Esophagus mucosa (tissue), 1 donor: ENCODE measurements at places on chromosomes 7 and 10. TPM values are rescaled to one million over a fixed set of nuclear protein-coding genes. Genes with fewer than 3 reads are reported as not detected.

GRCh38 chr7:74400420-74401136 is 53.1 kb upstream of the GTF2IRD1 start:
- ATAC-seq = no peak

The AKR1C1 gene
- total RNA-seq = 54.2 TPM

The HNRNPF gene
- 170 TPM for total RNA-seq

GRCh38 chr7:87110778-87111177 is 41.5 kb upstream of the DMTF1 start:
- no peak for ATAC-seq

GRCh38 chr10:117249493-117250093 is 8.7 kb downstream of the SLC18A2 start:
- no peak for ATAC-seq

DNA sequence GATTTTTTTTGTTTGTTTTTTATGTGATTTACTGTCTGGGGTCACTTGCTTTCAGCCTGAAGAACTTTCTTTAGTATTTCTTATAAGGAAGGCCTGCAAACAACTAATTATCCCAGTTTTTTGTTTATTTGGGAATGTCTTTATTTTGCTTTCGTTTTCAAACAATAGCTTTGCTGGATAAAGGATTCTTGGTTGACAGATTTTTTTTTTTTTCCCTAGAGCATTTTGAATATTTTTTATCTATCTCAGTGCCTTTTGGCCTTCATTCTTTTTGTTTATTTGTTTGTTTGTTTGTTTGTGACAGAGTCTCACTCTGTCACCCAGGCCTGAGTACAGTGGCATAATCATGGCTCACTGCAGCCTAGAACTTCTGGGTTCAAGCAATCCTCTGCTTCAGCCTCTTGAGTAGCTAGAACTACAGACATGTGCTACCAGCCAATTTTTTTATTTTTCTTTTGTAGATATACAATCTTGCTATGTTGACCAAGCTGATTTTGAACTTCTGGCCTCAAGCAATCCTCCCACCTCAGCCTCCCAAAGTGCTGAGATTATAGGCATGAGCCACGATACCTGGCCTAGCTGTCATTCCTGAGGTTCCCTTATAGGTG is 46.3 kb upstream of the FZD9 start:
- no peak for ATAC-seq

GRCh38 chr10:126570621-126571602 is 99.6 kb downstream of the C10orf90 start:
- peak; percentile 23 for ATAC-seq

DNA sequence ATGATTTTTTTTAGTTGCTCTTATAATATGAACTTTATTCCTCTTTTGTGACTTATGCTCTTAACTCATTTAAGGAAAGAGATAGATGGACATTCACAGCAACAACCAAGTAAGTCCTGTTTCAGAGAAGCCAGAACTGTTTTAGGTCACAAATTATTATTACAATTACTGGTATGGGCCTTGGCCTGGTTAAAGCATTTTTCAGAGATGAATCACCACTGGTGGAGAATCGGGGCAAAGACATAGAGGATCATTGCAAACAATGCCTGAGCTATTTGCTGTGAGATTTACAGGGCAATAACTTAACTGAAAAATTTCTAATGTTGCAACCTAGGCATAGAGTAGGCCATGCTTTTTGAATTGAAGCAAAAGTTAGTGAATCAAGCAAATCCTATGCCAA is 138.0 kb upstream of the YAE1 start:
- ATAC-seq = no peak

DNA sequence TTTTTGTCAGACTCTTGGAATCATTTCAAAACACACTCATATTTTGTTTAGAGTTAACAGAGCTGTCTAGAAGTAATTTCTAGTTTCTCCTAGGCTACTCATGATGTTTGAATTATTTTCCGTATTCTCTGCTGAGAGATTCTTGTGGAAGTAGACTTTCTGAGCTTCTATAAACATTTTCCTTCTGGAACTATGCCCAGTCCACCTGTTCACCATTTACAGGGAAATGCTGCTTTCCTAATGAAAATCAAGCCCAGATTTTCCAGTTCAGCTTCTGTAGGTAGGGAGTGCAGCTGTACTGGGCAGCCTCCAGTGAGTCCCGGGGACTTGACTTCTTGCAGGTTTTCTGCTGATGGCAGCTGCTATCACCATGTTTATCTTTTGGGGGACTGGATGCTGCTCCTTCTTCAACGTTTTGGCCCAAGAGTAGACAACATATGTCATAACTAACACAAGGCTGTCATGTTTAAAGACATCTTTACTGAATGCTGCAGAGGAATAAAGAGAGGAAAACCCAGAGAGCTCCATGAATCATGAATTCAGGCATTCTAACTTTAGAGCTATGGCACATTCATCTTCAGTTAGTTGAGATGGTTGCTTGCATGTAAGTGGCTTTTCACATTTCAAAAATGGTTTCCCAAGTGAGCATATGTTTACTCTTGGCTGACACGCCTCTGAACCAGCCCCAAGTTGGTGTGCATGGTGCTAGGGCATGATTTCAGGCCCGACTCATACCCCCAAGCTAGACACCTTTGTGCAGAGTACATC is 85.6 kb downstream of the SDK1 start:
- ATAC-seq = no peak

GRCh38 chr10:44980309-44981171 is 1.9 kb upstream of the DEPP1 start:
- no peak for ATAC-seq
